ENCODE measurements at places on chromosomes 16 and 17. TPM values are rescaled to one million over a fixed set of nuclear protein-coding genes. Genes with fewer than 3 reads are reported as not detected.

The CYTH1 gene
- total RNA-seq: 37.7 TPM

The VAT1L gene
- total RNA-seq: 0.29 TPM

GRCh38 chr17:76560036-76560876, 20.4 kb downstream of the PRCD start:
- DNase-seq: peak; percentile 13

- DNase-seq: no peak
Measured at GRCh38 chr17:80464486-80464885, 11.9 kb downstream of the NPTX1 start.

- DNase-seq: no peak
Measured at GRCh38 chr17:79673517-79673916, 57.2 kb upstream of the ENPP7 start.

GRCh38 chr17:326010-326621, 26.5 kb downstream of the RPH3AL start:
- DNase-seq: no peak
